ENCODE measurements at places on chromosomes 2 and 18.

GRCh38 chr2:159009940-159010339, 41.5 kb downstream of the TANC1 start:
- no peak for DNase-seq

GRCh38 chr18:75418293-75419005, 9.1 kb downstream of the SMIM21 start:
- no peak for DNase-seq

DNA sequence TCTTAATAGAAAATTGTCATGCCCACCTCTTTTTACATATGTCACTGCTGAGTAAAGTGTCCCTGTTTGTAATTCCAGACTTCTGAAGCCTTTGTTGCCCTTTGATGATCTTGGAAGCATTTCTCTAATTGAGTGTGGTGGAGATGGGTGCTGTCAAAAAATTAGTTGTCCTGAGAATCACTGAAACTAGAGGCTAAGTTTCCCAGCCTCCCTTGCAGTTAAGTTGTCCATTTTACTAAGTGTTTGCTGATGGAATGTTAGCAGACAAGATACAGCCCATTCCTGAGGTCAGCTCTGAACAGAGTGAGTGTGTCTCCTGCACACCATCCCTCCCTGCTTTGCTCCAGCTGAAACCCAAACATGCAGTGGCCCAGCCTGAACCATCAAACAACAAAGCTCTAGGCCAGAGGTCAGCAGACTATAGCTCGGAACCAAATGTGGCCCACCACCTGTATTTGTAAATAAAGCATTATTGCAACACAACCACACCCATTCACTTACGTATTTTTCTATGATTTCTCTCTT, 28.1 kb upstream of the TMEM177 start:
- DNase-seq = no peak

DNA sequence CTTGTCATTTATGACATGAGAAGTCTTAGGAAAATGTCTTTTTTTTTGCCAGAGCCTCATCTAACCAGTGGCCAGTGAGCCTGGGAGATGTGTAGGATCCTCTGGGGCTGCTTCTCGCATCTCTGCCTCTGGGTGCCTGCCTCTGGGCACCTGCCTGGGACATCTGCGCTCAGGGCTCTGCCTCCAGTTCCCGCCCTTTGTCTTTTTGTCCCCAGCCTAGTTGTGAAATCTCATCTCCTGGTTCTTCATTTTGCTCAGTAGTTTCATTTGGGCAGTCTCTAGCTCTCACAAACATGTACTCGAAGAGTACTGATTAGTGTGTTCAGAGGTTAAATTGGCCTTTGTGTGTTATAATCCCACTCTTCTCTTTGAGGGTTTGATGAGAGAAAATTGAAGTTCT, 92.0 kb downstream of the LTBP1 start:
- no peak for DNase-seq

- DNase-seq = no peak
Observed at GRCh38 chr2:19664646-19665045, 237.1 kb downstream of the TTC32 start.

DNA sequence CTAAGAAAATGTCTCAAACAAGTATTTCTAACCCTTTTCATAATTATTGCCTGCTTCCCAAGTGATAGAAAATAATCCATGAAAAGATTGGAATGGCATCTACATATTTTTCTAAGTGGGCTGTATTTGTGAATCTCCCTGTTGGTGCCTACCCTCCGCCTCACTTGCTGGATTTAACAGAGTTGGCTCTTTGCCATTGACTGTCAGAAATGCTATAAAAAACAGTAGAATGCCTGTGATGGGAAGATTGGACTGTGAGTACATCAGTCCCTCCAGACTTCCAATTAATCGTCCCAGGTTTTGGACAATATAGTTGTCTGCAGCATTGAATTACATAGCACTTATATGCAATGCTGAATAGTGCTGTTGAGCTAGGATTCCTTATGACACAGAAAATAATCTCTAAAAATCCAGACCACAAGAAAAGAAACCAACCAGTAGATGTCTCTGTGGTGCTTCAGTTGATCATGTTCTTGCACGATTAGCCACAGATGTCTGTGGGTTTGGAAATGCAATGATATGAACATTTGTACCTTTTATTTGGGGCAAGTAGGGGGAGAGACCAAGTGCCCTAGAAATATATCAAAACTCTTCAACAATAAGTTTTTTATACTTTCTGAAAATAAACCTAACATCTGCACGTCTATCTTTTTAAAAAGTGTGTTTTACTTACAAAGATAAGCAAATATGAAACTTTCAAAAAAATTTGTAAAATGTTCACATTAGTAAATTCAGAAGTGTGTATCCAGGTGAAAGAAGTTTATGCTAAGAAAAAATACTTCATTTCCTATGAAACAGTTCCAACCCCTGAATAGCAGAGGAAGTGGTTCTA, 88.5 kb downstream of the DYNAP start:
- no peak for DNase-seq

- DNase-seq = no peak
Observed at GRCh38 chr2:109403841-109404201, 209.9 kb downstream of the SEPTIN10 start.

- DNase-seq = no peak
Observed at GRCh38 chr2:66694087-66694860, 259.3 kb downstream of the MEIS1 start.

DNA sequence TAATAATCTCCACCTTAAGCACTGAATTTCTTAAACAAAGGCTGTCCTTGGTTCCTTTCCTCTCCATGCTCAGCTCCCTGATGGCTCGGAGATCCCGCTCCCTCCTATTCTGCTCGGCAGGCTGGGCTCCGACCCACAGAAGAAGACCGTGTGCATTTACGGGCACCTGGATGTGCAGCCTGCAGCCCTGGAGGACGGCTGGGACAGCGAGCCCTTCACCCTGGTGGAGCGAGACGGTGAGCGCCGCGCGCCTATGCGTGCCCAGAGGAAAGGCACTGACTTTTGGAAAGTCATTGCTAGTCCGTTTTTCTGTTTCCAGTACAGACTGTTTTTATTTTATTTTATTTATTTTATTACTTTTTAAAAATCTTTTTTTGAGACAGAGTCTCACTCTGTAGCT, 9.6 kb downstream of the CNDP2 start:
- DNase-seq = no peak

GRCh38 chr18:7291046-7291445, 60.2 kb downstream of the LRRC30 start:
- no peak for DNase-seq

GRCh38 chr2:233092432-233093165, 32.5 kb downstream of the INPP5D start:
- no peak for DNase-seq

GRCh38 chr18:58997811-58998337, 133.2 kb downstream of the ZNF532 start:
- no peak for DNase-seq

DNA sequence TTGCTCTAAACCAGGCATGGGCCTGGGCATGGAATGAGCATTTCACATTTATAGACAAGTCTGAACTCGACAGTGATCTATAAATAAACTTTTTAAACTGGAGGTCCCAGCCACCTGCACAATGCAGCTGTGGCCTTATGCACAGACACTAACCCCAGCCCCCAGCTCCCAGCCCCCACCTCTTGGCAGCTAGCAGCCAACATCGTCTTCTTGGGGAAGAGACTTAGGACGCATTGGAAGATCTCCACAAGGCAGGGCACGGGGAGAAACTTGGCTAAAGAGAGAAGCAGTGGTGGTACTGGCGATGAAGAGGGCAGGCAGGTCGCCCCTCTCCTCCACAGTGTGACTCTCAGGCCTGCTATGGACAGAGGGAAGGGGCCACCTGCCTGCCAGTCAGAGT, 213.2 kb downstream of the ANAPC1 start:
- DNase-seq = no peak

GRCh38 chr2:196248467-196249094, 77.2 kb upstream of the STK17B start:
- no peak for DNase-seq

- no peak for DNase-seq
Observed at GRCh38 chr2:126932529-126932928, 33.8 kb downstream of the TEX51 start.

- no peak for DNase-seq
Observed at GRCh38 chr2:9738535-9739496, 104.5 kb upstream of the TAF1B start.

DNA sequence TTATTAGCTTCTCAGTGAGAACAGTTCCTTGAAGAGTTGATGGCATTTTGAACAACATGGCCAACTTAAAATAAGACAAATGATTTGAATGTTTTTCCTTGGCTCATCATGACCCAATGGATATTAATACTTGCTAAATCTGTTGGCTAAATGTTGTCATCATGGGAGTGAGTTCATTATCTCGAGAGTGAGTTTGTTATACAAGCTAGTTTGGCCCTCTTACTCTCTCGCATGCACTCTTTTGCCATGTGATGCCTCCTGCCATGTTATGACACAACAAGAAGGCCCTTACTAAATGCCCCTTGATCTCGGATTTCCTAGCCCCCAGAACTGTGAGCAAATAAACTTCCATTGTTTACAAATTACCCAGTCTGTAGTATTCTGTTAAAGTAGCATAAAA, 22.9 kb upstream of the SANBR start:
- DNase-seq = no peak

- no peak for DNase-seq
Observed at GRCh38 chr18:23142251-23142929, 7.1 kb downstream of the CABLES1 start.

- DNase-seq = no peak
Observed at GRCh38 chr2:231503766-231504165, 26.5 kb downstream of the NMUR1 start.

GRCh38 chr18:49907346-49907929, 94.1 kb upstream of the ACAA2 start:
- no peak for DNase-seq

- DNase-seq = no peak
Observed at GRCh38 chr2:108923019-108923700, 65.9 kb downstream of the EDAR start.

GRCh38 chr18:47946889-47947288, 16.4 kb upstream of the SMAD2 start:
- no peak for DNase-seq

Data from stimulated activated CD4-positive, alpha-beta T cell treated with anti-CD3 and anti-CD28 coated beads, Interleukin-2, amount 100 ng/mL, for 24 hours (primary cell).